Astrocyte of the hippocampus (primary cell): ENCODE measurements at places on chromosomes 16 and 17.
A peak's percentile ranks its signal among the peaks of the same experiment; 100 is the strongest.

DNA sequence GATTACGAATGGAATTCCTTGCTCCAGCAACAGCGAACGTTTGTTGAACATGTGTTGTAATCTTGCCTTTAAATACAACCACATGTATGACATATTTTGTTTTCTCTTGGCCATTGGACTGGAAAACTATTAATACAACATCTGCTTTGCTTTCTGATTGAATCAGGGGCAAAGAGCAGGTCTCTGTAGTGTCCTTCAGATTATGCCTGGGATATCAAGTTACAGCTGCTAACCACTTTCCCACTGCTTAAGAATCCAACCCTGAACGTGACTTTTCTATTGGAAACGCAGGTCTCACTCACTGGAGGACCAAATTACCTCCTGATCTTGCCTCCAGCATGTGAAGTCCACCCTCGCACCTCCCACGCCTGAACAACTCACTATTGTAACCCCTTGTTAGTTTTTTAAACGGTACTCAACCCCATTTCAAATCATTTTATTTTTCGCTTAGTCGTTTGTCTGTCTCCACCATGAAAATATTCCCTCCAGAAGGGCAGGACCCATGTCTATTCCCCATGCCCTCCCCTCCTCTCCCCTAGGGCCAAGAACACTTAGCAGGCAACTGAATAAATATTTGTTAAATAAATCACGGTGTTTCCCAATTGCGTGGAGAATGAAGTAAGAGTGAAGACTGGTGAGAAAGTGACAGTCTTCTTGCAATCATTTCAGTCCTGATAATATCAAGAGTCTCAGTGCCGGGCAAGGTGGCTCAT, 57.4 kb upstream of the MRTFB start:
- DNase-seq = peak; percentile 47

DNA sequence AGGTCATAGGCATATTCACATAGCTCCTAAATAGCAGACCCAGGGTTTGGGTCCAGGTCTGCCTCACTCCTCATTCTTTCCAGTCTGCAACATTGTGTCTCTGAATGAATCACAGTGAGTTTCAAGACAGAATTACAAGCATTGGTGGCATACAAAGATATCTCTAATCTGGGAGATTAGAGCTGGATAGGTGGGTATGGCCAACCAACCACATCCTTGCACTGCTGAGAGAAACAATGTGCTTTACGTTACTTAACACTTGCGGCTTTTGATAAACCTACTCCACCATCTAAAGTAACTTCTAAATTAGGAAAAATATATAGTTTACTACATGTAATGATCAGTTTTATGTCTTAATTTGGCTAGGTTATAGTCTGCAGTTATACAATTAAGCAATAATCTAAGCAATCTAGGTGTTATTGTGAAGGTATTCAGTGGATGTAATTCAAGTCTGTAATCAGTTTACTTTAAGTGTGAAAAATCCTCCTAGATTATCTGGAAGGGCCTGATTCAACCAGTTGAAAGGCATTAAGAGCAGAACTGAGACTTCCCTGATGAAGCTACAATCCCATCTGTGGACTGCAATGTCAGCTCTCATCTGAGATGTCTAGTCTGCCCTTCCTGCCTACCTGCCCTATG, 26.7 kb downstream of the CDH11 start:
- DNase-seq = no peak

- no peak for DNase-seq
These were observed 82.6 kb upstream of the GNAO1 start for GRCh38 chr16:56108724-56109123.

DNA sequence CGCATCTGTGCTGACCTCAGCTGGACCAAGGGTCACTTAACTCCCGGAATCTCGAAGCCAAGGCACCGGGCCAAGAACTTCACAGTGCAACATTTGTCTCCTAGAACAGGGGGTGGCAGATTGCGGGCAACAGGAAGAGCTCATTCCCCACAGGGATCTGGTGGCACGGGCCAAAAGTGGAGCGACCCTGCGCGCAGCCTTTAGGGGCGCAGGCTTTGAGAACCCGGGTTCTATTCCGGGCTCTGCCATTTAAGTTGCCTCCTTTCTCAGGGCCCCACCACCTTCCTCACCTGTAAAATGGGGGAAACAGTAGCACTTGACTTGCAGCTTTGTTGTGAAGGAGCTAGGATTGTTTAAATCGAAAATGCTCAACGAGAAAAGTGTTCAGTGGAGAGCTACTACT, 651 bp downstream of the SHMT1 start:
- DNase-seq = peak; percentile 61

DNA sequence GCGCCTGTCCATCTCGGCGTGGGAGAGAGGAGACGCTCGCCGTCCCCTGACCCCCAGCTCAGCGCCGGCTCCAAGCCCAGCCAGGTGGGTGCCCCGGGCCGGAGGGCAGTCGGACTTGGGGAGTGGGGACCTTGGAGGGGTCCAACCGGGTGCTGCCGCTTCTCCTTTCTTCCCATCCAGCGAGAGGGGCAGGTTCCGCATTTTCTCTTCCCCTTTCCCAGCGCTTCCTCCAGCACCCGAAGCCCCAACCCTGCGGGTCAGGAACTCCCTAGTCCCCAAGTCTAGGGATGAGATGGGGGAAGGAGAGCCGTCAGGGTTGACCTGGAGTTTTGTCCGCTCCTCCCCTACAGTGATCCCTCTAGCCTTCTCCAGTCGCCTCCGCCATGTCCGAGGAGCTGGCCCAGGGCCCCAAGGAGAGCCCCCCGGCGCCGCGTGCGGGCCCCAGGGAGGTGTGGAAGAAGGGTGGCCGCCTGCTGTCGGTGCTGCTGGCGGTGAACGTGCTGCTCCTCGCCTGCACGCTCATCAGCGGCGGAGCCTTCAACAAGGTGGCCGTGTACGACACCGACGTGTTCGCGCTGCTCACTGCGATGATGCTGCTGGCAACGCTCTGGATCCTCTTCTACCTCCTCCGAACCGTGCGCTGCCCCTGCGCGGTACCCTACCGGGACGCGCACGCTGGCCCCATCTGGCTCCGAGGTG, at the start of gene OTOP2:
Gene OTOP2 (plus strand): TSS at position 24 of the 699 bp plus-strand sequence. CDS start 360 bp downstream, at position 384.
- no peak for DNase-seq

DNA sequence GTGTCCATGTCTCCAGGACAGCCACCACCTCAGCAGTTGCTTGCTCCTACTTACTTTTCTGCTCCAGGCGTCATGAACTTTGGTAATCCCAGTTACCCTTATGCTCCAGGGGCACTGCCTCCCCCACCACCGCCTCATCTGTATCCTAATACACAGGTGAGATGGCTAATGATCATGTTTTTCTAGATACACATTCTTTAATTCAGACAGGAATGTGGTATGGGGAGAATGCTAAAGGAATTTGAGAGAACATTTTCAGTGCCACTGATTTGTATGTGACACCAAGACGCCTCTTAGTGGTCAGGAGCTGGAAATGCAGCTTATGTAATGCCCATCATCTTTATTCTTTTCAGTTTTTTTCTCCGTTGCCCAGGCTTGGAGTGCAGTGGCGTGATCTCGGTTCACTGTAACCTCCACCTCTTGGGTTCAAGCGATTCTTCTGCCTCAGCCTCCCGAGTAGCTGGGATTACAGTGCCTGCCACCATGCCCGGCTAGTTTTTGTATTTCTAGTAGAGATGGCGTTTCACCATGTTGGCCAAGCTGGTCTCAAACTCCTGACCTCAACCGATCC, 8.9 kb upstream of the RAPGEFL1 start:
- DNase-seq = peak; percentile 82

GRCh38 chr17:1916963-1917715, 87.3 kb downstream of the RPA1 start:
- no peak for DNase-seq

GRCh38 chr17:48237456-48237855, 129.9 kb downstream of the SNX11 start:
- no peak for DNase-seq

- no peak for DNase-seq
These were observed 461.2 kb upstream of the CDH5 start for GRCh38 chr16:65905331-65905730.

DNA sequence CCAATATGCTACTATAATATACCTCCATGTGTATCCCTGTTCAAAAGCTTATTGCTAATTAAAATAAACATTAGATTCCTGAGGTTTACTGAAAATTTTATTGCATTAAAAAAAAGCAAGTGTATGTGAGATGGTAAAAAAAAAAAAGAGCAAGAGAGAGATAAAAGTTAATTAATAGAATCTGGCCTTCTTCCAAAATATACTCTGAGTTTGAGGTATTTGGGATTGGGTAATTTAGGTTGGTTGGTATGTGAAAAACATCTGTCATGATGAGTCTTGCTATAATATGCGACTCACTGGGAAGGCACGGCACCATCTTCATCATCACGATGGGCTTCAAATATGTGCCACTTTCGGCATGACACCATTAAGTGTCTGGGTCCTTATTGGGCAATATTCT, 711.1 kb upstream of the SOX9 start:
- DNase-seq = peak; percentile 13

DNA sequence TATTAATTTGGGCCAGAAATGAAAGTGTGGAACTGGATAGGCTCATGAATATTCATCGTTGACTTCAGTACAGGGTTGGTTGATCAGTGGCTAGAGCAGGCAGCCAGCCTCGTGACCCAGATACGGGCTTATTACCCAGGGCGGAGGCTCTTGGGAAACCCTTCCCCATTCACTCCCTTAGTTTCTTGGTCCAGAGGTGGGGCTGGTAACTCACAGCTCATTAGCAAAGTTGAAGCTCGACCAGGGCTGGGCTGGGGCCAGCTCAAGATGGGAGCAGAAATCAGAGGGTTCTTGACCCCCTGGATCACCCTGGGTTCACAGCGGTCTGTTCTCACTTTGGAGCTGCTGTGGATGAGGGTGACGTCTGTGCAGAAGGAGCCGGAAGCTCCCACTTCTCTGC, 44.6 kb upstream of the GSE1 start:
- no peak for DNase-seq

- no peak for DNase-seq
These were observed 15.4 kb downstream of the CLUH start for GRCh38 chr17:2695961-2696760.

- DNase-seq = no peak
These were observed 186.4 kb downstream of the SEC14L1 start for GRCh38 chr17:77327181-77327565.

- no peak for DNase-seq
These were observed at the start of gene ACSM5 for GRCh38 chr16:20409398-20410120. TSS of gene ACSM5 (plus strand) at chr16:20409534. CDS start at chr16:20411485, 1,951 bp downstream.

DNA sequence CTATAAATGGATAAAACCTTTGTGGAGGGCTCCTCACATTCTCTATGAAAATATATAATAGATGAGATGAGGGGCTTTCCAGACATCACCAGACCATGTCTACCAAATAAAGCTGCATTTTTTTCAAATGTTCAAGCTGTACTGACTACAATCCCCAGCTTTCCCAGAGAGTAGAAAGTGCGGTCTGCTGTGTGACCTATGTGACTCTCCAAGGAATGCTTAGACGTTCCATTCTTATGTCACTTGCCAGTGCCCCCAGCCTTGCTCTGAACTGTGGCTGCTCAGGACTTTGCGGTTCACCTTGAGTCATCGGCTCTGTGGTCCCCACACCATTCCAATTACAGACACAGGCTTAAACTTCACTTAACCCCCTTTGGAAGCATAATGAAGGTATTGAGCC, 47.8 kb upstream of the SCNN1B start:
- peak; percentile 92 for DNase-seq

DNA sequence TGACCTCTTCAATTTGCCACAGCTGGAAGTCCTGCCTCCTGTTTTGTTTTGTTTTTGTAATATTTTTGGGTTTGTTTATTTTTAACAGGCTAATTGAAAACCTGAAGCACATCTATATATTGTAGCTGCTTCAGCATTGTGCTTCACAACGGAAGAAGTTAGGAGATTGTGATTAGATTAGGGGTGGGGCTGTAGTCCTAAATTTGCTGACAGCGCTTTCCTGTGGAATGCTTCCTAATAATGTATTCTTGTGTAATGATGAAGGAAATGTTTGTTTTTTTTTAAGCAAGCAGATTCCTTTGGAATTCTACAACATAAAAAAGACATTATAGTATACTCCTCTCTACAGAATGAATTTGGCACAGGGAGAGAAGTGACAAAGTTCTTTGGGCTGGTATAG, 70.1 kb downstream of the NLK start:
- no peak for DNase-seq

- no peak for DNase-seq
These were observed 37.8 kb upstream of the C16orf78 start for GRCh38 chr16:49335828-49336227.

DNA sequence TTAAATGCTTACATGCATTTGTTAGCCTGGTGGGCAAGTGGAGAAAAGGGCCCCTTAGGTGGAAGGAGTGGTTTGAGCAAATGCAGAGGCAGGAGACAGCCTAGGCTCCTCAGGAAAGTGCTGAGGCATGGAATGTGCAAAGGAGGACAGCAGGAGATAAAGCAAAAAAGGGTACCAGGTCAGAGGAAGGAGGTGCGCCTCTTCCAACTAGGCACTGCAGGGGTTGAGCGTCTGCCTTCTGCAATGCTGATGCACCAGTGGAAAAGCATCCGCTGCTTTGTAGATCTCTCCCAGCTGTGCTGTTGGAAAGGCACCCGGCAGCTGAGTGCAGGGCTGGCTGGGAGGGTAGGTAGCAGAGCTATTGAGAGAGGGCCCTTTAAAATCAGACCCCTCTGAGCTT, 287.0 kb upstream of the XYLT1 start:
- no peak for DNase-seq
